NCI-H510A (cell line): ENCODE measurements at places on chromosomes 11 and 22.
A peak's percentile ranks its signal among the peaks of the same experiment; 100 is the strongest.

- no peak for DNase-seq
These were observed 324.3 kb downstream of the OPCML start for GRCh38 chr11:133207995-133208394.

DNA sequence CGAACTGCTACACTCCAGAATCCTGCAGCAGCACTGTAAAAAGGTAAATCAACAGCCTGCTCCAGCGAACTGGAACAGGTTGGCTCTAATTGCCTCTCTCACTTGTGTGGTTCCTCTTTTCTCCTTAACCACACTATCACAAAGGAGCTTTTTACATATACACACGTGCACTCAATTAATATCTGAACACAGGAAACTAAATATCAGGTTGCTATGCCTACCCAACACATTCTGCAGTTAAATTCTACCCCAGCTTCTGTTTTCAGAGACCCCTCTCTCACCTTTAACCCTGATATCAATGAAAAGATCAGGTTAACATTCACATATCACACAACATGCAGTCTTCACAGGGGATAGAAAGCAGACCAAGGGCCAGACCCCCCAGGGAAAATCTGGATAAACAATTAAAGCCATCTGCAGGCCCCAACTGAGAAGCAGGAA is 11.0 kb downstream of the RBFOX2 start:
- DNase-seq, result peak; percentile 25

- DNase-seq, result no peak
These were observed 133.8 kb downstream of the BRD1 start for GRCh38 chr22:49693848-49694247.

DNA sequence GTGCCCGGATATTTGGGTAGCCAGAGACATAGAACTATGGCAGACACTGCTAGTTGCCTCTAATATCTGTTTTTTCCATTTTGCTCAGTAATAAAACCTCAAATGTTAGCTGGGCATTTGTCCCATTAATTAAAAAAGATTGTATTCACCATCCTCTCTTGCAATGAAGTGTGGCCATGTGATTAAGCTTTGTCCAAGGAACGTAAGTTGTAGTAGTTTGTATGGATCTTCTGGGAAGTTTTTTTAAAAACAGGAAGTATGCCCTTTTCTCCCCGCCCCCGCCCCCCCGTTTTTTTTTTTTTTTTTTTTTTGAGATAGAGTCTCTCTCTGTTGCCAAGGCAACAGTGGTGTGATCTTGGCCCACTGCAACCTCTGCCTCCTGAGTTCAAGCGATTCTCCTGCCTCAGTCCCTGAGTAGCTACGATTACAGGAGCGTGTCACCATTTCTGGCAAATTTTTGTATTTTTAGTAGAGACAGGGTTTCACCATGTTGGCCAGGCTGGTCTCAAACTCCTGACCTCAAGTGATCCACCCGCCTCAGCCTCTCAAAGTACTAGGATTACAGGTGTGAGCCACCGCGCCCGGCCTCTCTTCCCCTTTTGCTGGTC is 1.7 kb upstream of the TMEM135 start:
- DNase-seq, result no peak

DNA sequence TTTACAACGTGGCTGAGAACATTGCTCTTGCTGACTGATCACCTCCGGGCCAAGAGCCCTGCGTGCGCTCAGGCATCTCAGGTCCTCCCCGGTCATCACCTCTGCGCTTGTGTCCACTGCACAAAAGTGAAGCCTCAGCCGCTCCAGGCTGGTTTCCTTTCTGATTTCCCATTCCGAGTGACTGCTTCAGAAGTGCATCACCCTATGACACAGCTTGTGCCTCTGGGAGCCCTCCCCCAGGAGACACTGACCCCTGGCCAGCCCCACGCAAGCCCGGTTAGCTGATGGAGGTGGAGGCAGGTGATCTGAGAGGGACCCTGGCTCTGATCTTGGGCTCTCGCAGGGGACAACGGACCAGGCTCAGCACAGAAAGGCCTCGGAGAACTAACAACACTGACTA is 38.3 kb upstream of the GNB1L start:
- DNase-seq, result no peak

GRCh38 chr11:7894251-7894650 is 36.8 kb downstream of the OR10A6 start:
- DNase-seq, result no peak

DNA sequence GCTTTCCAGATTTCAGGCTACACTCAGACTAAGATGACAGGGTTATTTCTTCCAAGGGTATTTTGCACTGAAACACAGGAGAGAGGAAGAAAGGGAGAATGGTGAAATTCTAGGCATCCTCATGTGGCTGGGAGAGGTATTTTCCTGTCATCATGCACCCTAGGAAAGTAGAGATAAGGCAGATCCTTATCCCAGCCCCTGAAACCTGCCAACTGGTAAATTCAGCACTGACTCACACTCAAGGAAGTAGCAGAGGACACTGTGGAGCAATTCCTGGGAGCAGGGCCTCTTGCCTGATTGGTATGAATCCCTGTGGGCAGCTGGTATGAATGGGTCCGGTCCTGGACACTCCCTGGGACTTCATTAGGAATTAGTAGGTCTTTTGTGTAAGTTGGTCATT is 37.6 kb upstream of the SLC5A1 start:
- DNase-seq, result no peak

- no peak for DNase-seq
These were observed 498 bp downstream of the C2CD2L start for GRCh38 chr11:119107538-119108145.

GRCh38 chr11:60594998-60595642 is 79.9 kb downstream of the MS4A13 start:
- no peak for DNase-seq

GRCh38 chr11:15903246-15903645 is 453.1 kb downstream of the SOX6 start:
- no peak for DNase-seq

- no peak for DNase-seq
These were observed 816.2 kb upstream of the LUZP2 start for GRCh38 chr11:23680488-23681230.

GRCh38 chr11:93604008-93604660 is 57.3 kb upstream of the CEP295 start:
- DNase-seq, result no peak

- DNase-seq, result peak; percentile 56
These were observed 2.6 kb upstream of the P2RY6 start for GRCh38 chr11:73269459-73270015.

DNA sequence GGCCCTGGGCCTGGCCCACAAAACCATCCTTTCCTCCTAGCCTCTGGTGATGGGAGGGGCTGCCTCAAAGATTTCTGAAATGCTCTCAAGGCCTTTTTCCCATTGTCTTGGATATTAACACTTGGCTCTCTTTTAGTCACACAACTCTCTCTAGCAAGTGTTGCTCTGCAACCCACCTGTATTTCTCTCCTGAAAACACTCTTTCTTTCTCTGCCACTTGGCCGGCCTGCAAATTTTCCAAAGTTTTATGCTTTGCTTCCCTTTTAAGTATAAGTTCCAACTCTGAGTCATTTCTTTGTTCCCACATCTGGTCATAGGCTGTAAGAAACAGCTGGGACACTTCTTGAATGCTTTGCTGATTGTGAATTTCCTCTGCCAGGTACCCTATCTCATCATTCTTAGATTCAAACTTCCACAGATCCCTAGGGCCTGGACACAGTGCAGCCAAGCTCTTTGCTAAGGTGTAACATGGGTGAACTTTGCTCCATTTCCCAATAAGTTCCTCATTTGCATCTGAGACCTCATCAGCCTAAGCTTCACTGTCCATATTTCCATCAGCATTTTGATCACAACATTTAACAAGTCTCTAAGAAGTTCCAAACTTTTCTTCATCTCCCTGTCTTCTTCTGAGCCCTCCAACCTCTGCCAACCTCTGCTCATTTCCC is 93.8 kb downstream of the TRIM29 start:
- DNase-seq, result no peak

DNA sequence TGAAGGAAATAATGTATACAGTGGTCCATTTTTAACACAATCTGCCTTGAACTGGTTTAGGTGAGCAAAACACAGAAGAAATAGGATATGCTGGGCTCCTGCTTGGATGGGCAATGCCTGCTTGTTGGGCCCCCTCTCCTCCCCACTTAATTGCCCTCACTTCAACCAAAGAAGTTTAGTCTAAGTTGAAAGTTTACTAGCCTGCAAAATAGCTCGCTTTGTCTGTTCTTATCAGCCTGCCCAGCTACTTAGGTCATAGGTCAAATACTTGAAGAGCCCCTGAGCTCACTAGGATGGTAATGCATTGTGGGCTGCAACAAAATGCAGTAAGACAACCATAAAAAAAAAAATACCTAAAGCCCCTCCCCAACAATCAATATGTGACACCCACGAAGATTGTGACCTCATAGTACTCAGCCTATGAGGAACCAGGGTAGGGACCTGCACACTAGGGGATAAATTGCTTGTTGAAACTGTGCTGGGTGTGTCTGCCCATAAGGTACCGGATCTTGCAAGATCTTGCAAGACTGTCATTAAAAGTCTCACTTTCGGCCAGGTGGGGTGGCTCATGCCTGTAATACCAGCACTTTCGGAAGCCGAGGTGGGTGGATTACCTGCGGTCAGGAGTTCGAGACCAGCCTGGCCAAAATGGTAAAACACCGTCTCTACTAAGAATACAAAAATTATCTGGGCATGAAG is 10.9 kb downstream of the DRICH1 start:
- DNase-seq, result no peak

DNA sequence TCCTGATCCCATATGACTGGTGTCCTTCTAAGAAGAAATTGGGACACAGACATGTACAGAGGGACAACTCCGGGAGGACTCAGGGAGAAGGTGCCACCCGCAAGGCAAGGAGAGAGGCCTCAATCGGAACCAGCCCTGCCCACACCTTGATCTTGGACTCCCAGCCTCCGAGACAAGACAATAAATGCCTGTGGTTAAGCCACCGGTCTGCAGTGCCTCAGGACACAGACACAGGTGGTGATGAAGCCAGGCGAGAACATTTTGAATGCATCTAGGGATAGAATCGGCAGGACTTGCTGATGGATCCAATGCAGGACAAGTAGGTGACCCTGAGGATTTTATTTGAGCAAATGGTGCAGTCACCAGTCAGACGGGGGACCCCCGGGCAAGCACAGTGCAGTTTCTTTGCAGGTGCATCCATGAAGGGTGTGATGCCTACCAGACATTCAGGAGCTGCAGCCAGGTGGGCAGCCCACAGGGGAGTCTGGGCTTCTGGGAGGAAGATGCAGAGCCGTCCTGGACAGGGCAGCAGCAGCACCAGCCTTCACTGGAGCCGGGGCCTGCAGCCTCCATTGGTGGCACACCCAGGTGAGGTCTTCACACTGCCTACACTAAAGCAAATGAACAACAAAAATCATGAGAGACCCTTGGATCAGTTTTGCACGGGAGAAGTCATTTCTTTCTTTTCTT is 20.2 kb upstream of the SEPTIN5 start:
- no peak for DNase-seq

- DNase-seq, result no peak
These were observed 859 bp upstream of the KRTAP5-5 start for GRCh38 chr11:1628506-1629325.

DNA sequence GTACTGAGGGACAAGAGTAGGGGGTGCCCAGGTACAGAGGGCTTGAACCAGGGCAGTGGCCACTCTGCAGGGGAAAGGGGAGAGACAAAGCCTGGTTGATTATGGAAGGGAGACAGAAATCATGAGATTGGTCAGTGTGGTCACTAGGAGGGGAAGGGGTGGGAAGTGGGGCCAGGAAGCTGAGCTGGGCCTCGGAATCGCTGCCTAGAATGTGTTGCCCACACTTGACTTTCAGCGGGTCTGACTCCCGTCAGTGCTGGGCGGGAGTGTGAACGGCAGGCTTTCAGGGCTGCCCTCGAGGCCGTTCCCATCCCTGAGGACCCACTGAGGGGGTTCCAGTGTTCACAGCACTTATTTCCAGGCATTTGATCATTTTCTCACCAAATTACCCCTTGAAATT is 5.9 kb downstream of the DAGLA start:
- no peak for DNase-seq

DNA sequence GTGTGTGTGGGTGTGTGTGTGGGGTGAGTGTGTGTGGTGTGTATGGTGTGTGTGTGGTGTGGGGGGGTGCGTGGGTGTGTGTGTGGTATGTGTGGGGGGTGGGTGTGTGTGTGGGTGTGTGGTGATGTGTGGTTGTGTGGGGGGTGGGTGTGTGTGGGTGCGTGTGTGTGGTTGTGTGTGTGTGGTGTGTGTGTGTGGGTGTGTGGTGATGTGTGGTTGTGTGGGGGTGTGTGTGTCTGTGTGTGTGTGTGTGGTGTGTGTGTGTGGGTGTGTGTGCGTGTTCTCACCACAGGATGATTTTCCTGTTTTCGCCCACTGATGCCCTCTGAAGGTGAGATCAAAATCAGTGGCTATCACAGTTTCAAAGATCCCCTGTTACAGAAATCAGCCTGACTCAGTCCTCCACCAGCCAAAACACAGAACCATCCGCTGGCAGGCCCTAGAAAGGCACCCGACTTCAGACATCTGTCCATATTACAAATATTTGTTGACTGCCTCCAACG is 24.7 kb downstream of the CPT1A start:
- no peak for DNase-seq

- DNase-seq, result no peak
These were observed 158.8 kb downstream of the CACNA1I start for GRCh38 chr22:39729141-39729934.

- no peak for DNase-seq
These were observed 340.0 kb downstream of the METTL15 start for GRCh38 chr11:28448186-28448585.

- no peak for DNase-seq
These were observed 10.4 kb upstream of the MED17 start for GRCh38 chr11:93773601-93774200.

DNA sequence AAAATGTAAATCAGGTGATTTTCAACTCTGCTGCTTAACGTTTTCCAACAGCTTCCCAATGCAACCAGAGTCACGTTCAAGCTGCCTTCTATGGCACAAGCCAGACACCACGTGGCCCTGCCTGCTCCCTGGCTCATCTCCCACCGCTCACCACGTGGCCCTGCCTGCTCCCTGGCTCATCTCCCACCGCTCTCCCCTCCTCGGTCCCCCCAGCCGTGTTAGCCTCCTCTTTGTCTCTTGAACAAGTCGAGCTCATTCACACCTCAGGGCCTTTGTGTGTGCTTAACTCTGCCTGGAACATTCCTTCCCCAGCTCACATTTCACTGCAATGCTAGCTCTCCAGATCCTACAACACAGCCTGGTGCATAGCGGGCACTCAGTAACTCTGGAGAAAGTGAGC is 307.6 kb downstream of the CTTN start:
- no peak for DNase-seq

- DNase-seq, result no peak
These were observed 7.4 kb downstream of the KMT2A start for GRCh38 chr11:118443590-118444218.

DNA sequence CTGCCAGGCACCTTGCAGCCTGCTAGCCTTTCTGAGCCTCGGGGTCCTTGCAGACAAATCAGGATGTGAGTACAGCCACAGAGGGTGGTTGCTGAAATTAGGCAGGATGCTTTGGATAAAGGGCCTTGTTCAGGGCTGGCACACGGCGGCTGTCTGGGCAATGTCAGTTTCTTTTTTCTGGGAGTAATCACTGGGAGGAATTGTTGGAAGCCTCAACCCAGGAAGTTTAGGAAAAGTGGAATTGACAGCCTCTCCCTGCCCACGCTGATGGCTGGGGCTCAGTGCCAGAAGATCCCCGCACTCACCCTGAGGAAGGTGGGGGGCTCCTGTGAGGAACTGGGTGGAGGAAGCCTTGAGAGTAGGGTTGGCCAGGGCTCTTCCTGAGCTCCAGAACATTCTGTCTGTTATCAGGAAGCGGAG is 37.4 kb downstream of the CD82 start:
- no peak for DNase-seq
